ENCODE measurements at places on chromosomes 13 and 19.

GRCh38 chr19:31985001-31985605 lies 360.3 kb upstream of the ZNF507 start:
- no peak for DNase-seq

GRCh38 chr13:100667894-100668293 lies 6.7 kb downstream of the TMTC4 start:
- DNase-seq = no peak

DNA sequence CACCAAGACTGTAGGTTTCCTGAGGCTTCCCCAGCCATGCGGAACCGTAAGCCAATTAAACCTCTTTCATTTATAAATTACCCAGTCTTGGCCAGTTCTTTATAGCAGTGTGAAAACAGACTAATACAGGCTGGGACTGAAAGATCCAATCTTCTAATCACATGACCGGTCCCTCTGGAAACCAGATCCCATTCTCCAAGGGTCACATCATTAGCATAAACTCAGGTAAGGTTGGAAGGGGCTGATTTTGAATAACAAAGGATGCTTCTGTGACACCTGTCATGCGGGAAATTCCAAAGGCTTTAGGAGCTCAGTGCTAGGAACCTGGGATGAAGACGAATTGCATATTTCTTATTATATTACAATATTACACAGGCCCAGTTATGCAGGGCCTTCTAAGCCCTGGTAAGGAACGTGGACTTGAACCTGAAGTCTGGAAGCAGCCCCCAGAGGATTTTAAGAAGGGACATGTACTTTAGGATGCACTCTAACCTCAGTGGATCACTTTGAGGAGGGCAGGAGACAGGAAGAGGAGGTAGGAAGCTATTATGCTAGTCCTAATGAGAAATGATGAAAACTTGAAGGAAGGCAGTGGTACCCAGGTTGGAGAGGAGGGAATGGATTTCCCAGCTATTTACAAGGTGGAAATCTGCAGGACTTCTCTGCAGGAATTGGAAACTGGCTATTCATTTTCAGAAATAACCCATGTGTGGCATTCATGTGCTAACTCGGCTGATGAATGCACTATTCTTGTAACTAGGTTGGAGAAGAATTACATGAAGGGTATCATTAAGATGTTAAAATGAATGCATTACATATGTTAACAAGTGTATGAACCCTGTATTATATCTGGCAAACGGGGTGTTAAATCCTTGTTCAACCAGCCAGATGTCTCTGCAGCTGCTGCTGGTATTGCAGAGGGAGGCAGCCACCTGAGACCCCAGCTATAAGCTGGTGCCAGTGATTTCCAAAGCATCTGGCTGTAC lies 19.3 kb downstream of the TNFSF11 start:
- DNase-seq = no peak

DNA sequence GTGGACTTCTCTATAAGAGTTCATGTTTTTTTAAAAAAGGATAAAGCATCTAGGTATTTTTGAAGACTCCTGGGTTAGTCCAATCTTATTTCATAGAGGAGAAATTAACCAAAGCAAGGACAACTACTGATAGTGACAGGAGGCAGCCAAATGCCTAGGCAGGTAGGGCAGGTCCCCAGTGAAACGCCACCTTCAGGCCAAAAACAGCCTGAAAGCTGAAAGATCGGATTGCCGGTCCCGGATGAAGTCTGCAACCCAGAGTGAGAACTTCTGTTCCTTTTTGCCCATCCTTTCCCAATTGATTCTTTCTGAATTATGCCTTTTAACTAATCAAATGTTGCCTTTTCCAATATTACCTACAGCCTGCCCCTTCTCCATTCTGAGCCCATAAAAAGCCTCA lies 6.1 kb upstream of the GGACT start:
- no peak for DNase-seq

- no peak for DNase-seq
These were observed 635.4 kb upstream of the ARGLU1 start for GRCh38 chr13:107203146-107203847.

DNA sequence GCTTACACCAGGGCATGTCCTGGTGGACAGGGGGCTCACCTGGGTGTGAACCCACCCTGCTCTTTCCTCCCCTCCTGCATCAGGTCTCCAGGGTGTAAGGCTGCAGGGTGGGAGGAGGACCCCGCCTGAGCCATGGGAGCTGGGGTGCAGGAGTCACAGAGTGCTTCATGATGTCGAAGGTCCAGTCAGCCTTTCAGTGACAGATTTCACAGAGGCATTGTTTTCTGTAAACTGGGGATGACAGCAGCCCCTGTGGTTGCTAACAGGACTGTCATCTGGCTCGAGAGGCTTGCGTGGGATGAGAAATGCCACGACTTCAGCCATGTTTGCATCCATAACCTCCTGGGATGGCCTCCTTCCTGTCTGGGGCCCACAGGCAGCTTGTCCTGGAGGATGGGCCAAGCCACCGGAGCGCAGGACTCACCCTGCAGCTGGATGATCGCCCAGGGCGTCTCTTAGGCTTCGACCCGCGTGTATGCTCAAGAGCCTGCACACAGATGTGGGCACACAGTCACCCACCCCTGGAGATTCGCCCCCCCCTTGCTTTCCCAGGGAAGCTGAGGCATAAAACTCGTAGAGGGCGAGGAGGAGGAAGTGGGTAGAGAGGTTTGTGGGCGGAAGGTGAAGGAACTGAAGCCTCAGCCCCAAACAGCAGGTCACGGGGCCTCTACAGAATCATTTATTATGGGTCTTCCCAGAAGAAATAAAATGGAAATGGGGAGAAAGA lies 4.9 kb downstream of the NANOS3 start:
- DNase-seq = no peak

DNA sequence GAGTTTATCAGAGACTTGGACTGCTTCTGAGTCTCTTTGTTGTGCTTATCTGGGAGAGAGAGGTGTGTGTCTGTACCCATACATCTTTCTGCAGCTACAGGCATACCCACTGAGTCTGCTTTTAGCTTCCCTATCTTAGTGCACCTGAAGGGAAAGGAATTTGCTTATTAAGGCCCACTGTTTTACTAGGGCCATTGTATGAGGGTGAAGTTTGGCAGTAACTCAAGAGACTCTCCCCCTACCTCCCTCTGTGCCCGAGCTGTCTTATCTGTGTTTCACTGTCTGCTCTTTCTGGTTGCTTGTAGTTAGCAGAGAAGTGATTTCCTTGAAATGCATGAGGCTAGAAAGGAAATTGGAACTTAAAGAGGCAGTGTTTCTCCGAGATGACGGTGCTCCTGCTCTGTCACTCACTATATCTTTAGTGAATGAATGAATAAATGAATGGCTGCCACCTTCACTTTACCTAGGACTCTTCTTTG lies 678 bp upstream of the CD33 start:
- no peak for DNase-seq

- DNase-seq = no peak
These were observed 69.2 kb upstream of the UBAC2 start for GRCh38 chr13:99131410-99131809.

DNA sequence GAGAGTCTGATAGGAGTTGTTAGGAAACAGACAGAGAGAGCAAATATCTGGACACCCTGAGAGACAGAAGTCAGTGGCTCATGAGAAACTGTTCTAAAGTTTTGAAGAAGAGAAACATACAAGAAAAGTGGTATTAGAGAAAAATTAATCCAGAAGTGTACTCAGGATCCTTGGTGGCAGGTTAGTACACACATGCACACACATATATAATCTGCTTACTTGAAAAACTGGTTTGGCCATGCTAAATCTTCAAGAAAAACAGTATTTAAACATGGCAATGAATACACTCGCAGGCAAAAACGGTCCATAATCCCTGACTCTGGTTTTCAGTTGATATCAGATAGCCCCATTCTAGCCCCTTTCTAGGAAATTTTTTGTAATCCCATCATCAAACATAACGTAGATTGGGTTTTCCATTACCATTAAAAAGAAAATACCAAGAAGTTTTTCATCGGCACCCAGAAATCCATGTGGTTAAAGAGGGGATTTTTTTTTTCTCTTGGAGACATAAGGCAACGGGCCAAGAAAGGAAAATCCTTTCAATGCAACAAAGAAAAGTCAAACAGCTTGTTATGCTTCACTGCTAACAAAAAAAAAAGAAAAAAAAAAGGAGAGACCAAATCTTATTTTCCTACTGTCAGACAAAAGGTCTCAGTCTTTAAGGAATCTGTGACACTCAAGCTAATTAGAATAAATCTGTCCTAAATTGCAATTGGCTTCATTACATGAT lies 178.0 kb upstream of the MIR17HG start:
- DNase-seq = no peak

GRCh38 chr13:66266761-66267160 lies 963.4 kb downstream of the PCDH9 start:
- DNase-seq = no peak

- no peak for DNase-seq
These were observed 581 bp downstream of the CALR start for GRCh38 chr19:12938779-12939601.

DNA sequence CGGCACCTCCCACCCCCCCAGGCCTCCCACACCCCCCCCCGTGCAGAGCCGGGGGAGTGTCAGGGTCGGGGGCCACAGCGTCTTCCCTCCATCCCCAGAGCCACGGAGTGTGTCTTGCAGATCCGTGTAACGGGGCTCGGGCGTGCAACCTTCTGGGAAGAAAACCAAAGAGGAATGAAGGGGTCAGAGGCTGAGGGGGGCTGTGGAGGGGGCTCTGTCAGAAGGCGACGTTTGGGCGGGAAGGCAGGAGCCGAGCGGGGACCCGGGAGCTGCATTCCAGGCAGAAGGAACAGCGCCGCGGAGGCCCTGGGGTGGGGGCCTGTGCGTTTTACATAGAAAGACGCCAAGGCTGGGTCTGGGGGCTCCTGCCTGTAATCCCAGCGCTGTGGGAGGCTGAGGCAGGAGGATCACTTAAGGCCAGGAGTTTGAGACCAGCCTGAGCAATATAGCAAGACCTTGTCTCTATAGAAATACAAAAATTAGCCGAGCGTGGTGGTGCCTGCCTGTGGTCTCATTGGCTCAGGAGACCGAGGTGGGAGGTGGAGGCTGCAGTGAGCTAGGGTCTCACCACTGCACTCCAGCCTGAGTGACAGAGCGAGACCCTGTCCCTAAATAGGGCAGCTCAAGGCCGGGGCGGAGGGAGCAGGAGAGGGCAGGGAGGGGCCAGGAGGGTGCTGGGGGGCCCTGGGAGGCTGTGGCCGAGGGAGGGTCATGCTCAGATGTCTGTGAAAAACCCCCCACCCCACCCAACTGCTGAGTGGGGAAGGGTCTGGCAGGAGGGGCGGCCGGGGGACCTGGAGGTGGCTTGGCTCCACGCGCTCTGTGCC lies 27.8 kb downstream of the ARID3A start:
- DNase-seq = no peak

- no peak for DNase-seq
These were observed 20.3 kb downstream of the ATP12A start for GRCh38 chr13:24700539-24700938.

DNA sequence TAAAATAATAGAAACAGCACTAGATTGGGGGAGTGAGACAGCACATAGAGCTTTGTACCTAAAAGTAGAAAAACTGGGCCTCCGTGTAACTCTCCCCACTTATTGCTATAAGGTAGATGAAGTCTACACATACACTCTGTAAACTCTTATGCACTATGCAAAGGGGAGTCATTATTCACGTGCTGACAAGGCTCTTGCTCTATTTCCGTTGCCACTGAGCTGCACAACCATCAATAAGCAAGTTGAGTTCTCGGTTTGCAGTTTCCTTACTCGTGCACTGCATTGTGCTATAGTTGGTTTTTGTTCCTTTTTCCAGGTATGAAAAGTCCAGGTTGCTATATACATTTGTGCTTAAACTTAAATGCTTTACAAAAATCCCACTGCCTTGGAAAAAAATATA lies 294.0 kb upstream of the DACH1 start:
- DNase-seq = no peak

- DNase-seq = no peak
These were observed 46.5 kb upstream of the RCBTB2 start for GRCh38 chr13:48579165-48579918.

- no peak for DNase-seq
These were observed 35.8 kb upstream of the CEACAM21 start for GRCh38 chr19:41540041-41540695.

- no peak for DNase-seq
These were observed 1.0 kb downstream of the FLT1 start for GRCh38 chr13:28493740-28494503.

DNA sequence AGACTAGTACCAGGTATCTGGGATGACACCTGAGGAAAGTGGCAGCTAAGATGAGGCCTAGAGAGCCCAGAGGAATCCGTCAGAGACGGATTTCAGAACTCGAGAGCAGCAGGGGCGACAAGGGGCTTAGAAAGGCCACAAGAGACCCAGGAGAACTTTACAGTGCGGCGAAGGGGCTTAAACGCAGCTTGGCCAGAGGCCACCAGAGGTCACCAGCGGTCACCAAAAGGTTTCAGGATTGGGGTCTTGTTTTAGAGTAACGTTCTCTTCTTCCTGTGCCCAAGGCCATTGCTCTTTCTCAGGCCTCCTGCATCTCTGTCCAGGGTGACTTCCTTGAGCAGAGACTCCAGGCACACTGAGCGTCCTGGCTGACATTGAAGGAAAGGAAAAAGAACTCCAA lies 2.2 kb downstream of the ZSCAN22 start:
- no peak for DNase-seq

DNA sequence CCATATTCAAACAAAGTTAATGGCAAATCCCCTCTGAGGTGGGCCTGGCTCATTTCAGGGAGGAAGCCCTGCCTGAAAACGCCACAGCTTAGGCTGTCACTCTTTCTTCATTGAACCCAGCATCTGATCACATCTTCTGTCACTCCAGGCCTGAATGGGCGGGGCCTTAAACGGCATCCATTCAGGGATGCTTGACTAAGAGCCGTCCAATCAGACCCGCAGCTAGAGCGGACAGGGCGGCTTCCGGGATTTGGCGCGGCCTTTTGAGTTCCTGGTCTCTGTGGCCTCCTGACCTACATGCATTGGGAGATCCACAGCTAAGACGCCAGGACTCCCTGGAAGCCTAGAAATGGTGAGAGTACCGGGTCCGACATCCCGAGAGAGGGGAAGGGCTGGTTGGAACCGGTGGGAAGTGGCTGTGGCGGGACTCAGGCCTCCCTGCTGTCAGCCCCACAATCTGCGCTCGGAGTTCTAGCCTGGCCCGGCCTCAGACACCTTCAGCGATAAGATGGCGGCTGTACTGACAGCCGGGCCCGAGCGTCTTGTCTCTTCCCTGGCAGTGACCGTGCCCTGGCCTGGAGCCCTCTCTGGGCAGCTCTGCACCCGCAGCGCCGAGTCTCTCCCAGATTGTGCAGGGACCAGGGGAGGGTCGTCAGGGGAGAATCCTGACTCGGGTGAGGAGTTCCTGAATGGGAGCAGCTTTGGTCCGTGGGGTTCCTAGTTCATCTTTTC lies at the start of gene ZNF723:
Gene ZNF723 (plus strand): TSS at position 261 of the 732 bp plus-strand sequence. CDS start 89 bp downstream, at position 350.
- DNase-seq = no peak

GRCh38 chr13:33289966-33290365 lies 4.4 kb upstream of the STARD13 start:
- DNase-seq = no peak

- no peak for DNase-seq
These were observed 2.8 kb downstream of the MIR17HG start for GRCh38 chr13:91349992-91350911.

- no peak for DNase-seq
These were observed 3.2 kb downstream of the CPB2 start for GRCh38 chr13:46101484-46102254.

DNA sequence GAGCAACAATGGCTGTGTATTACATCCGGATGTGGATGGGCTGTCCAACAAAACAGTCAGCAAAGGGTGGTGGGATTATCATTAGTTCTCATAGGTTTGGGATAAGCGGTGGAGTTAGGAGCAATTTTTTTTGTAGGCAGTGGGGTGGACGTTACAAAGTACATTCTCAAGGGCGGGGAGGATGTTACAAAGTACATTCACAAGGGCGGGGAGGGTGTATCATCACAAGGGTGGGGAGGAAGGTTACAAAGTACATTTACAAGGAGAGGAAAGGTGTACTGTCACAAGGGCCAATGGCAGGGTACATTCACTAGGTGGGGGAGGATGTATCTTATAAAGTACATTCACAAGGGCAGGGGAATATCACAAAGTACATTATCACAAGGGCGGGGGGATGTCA lies 20.8 kb upstream of the ZNF561 start:
- DNase-seq = no peak

Measured in omental fat pad (tissue), 4 donors.